Upper lobe of left lung (tissue), 6 donors: ENCODE measurements at places on chromosomes 3 and 15.

GRCh38 chr3:185297867-185298266 is 44.0 kb upstream of the EHHADH start:
- no peak for DNase-seq
- H3K36me3 ChIP-seq = no peaks in the 10 kb centered on the region
- no peak overlapping the region for H3K27ac ChIP-seq

DNA sequence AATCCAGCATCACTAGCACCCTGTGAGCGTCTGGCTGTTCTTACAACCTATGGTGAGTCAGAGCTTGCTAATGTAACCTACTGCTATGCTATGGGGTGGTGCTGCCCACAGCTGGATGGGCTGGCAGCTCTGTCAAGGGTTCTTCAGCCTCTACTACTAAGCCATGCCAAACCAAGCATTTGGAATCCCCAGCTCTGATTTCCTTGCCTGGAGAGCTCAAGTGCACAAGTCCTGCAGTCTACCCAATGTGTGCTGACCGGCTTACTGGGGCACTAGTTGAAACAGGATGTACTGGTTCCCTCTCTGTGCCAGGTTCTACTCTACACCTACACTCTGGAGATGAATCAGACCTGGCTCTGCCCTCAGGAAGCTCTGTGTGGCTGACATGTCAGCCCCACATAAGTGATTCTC is 4.2 kb downstream of the TEX264 start:
- H3K27me3 ChIP-seq = no peaks in the 10 kb centered on the region
- H3K4me3 ChIP-seq = no peak overlapping the region
- peaks cover 6% of the 10 kb centered on the region for H3K36me3 ChIP-seq
- peaks cover 49% of the 10 kb centered on the region for H3K4me1 ChIP-seq
- H3K27ac ChIP-seq = no peak overlapping the region

DNA sequence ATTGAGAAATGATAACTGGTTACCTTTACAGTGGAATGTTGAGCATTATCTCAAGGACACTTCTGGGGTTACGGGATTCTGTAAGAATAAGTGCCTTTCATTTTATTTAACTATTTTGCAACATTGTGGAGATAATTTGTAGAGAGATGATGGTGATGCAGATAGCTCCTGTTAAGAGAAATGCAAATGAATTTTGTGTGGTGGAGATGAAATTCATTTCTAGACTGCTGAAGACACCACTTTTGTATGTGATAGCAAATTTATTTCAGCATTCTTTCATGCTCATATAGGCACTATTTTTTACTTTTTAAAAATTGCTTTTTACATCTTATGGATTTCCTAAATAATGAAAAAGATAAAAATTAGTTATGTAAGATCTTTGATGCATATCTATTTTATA is 463.3 kb upstream of the CBLB start:
- H3K4me3 ChIP-seq = no peak overlapping the region
- no peaks in the 10 kb centered on the region for H3K27me3 ChIP-seq
- no peak for DNase-seq
- H3K4me1 ChIP-seq = no peaks in the 10 kb centered on the region
- no peaks in the 10 kb centered on the region for H3K36me3 ChIP-seq

GRCh38 chr3:20683910-20684309 is 497.9 kb upstream of the SGO1 start:
- H3K4me3 ChIP-seq = no peak overlapping the region
- no peak overlapping the region for H3K27ac ChIP-seq
- no peak for DNase-seq
- H3K36me3 ChIP-seq = no peaks in the 10 kb centered on the region

DNA sequence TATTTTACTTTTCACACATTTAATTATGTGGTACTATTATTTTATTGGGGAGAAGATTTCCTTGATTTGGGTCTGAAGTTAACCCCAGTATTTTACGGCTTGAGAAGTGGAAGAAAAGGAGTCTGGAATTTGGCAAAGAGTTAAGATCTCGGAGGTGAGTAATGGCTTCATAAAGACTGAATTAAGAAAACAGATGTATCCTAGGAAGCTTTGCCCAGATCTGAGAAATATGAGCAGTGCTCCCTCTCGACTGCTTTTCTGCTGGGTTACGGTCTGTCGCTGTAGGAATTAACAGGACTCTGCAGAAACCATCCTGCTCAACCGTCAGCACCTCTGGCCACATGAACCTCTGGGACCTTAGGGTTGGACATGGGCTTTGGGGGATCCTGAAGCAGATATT is 163.6 kb upstream of the NDN start:
- no peak overlapping the region for H3K4me3 ChIP-seq
- H3K27me3 ChIP-seq = no peaks in the 10 kb centered on the region
- no peak overlapping the region for H3K27ac ChIP-seq
- H3K36me3 ChIP-seq = no peaks in the 10 kb centered on the region

GRCh38 chr15:57961919-57962318 is 103.6 kb downstream of the ALDH1A2 start:
- no peak for DNase-seq
- peaks cover 3% of the 10 kb centered on the region for H3K4me1 ChIP-seq
- no peaks in the 10 kb centered on the region for H3K27me3 ChIP-seq
- no peak overlapping the region for H3K4me3 ChIP-seq
- H3K27ac ChIP-seq = no peak overlapping the region
- no peaks in the 10 kb centered on the region for H3K36me3 ChIP-seq

DNA sequence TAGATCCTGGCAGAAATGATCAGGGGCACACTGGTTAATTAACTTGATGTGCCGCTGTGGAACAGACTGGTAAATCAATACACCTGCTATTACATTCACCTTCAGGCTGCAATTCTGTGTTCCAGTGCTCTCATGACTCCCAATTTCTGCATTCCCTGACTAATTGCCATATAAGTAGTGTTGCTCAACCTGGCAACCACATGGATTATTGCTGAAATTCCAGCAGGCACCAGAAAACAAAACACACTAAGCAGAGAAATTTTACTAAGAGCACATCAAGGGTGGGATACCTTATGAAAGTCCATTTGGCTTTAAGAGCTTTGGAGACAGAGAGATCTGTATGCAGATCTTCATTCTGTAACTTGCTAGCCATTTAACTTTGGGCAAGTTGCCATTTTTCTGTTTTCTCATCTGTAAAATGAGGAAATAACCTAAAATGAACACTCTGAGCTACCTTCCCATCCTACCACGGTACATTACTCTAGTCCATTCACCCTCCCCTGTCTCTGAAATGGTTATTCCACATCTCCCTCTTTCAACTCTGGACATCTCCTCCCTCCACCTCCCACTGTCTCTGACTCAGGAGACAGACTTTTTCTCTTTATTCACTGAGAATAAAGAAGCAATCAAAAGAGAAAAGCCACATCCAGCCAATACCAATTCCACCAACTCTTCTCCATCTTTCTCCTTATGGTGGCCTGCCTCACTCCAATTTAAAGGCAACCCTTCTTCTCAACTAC is 54.6 kb downstream of the STAC start:
- no peaks in the 10 kb centered on the region for H3K4me1 ChIP-seq
- DNase-seq = no peak
- no peak overlapping the region for H3K4me3 ChIP-seq

GRCh38 chr15:43854801-43855200 is 28.0 kb downstream of the WDR76 start:
- peaks cover 53% of the 10 kb centered on the region for H3K36me3 ChIP-seq
- no peaks in the 10 kb centered on the region for H3K4me1 ChIP-seq
- H3K4me3 ChIP-seq = no peak overlapping the region
- no peak for DNase-seq
- H3K27me3 ChIP-seq = no peaks in the 10 kb centered on the region

GRCh38 chr3:110849064-110849463 is 222.6 kb upstream of the NECTIN3 start:
- no peaks in the 10 kb centered on the region for H3K36me3 ChIP-seq
- H3K4me3 ChIP-seq = no peak overlapping the region
- H3K4me1 ChIP-seq = no peaks in the 10 kb centered on the region
- H3K27ac ChIP-seq = no peak overlapping the region
- no peak for DNase-seq
